Activated T-cell treated with anti-CD3 and anti-CD28 coated beads for 4 hours (primary cell): ENCODE measurements at places on chromosomes 13 and 19.

DNA sequence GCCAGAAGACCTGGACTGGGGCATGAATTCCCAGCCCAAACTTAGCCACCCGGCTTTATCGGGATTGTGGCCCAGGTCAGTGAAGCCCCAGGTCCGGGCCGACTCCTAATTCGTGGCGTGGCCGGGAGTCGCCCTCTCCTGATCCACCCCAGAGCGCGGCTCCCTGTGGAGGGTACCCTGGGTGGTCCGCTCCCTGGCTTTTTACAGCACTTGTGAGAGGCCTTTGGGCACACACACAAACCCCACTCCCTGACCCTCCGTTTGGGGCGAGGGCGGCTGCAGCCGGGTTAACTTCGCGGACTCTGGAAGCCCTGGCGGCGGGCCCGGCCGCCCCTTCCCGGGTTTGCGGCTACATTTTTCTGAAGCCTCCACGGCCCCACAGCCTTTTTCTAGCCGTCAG lies 56.4 kb downstream of the ZNF568 start:
- DNase-seq: no peak

DNA sequence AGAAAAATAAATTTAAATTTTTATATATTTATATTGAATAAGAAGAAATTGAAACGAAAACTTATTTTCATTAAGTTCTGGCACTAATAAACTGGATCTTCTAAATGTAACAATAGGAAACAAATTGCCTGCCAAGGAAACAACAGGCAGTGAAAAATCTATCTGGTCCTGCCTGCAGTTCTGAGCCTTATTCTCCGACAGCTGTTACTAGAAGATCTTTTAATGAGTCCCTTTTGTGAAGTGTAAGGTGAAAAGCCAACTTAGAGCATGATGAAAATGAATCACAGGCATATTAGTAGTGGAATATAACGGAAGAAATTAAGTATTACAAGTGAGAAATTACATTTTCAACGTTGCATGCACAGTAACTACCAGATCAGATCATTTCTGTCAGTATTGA lies 1002.7 kb upstream of the PCDH20 start:
- DNase-seq: no peak

GRCh38 chr13:32354040-32354439 lies 38.7 kb downstream of the BRCA2 start:
- no peak for DNase-seq

DNA sequence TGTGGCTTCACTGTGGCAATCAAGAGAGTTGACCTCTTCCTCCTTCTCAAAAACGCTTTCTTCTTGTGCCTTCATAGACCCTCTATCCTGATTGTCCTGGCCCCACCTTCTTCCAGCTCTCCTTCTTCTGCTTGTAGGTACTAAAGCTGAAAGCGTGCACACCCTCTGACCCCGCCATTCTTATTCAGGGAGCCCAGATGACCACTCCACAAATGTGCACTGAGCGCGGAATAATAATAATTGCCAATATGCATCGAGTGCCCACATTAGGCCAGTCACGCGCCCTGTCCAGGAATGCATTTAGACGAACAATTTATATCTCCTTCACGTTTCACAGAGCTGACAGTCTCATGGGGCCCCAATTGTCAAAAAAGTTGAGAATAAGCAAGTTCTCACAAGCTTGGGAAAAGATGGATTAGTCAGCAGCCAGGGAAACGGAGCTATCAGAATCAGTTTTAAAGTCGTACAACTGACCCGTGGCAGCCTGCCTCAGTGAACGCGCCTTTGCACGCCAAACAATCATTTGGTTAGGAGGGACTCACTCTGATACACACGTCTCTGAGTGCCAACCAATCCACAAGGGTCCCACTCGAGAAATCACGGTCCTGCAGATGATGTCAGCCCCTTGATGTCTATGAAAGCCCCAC lies 36.7 kb upstream of the PEG3 start:
- no peak for DNase-seq

DNA sequence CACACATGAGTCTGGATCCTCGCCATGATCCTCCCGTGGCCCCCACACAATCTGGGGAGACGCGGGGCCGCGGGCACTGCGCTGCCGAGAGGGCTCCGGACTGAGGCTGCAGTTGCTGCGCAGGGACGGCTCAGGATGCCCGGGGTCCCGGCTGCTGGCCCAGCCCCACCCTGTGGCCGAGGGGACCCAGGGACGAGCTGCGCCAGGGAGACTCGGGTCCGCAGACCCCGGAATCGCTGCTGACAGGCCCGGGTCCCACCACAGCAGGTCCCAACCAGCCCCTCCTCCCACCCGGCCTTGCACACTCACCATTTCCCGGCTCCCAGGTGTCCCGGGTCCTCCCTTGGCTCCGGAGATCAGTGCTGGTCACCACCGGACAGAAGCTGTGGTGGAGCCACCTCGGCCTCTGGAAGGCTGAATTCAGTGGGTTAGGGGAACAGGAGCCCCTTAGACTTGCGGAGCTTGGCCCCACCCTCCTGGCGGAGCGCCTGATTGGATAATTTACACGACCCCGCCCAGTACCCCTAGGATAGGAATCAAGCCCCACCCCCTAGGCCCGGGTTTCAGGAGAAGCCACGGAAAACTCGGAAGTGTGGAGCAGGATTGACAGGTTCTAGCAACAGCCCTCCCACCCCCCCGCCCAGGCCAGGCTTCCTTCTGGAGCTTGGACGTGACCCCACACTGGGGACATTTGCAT lies 57.4 kb downstream of the ZNF44 start:
- DNase-seq: no peak

GRCh38 chr19:3100331-3100730 lies 6.2 kb downstream of the GNA11 start:
- DNase-seq: no peak

DNA sequence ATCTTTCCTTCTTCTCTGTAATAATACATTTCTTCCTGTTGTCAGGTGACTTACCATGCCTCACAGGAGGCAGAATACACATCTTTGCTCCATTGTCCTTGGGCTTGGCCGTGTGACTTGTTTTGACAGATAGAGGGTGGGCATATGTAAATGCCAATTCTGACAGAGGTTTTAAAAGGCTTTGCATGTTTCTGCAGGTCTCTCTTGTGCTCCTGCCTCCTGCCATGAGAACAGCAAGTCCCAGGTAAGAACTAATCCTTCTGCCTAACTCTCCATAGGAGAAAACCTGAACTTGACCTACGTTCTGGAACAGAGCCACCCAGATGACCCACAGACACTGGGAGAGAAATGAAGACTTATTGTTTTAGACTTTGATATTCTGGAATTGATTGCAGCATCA lies 88.7 kb upstream of the TNFSF11 start:
- no peak for DNase-seq

DNA sequence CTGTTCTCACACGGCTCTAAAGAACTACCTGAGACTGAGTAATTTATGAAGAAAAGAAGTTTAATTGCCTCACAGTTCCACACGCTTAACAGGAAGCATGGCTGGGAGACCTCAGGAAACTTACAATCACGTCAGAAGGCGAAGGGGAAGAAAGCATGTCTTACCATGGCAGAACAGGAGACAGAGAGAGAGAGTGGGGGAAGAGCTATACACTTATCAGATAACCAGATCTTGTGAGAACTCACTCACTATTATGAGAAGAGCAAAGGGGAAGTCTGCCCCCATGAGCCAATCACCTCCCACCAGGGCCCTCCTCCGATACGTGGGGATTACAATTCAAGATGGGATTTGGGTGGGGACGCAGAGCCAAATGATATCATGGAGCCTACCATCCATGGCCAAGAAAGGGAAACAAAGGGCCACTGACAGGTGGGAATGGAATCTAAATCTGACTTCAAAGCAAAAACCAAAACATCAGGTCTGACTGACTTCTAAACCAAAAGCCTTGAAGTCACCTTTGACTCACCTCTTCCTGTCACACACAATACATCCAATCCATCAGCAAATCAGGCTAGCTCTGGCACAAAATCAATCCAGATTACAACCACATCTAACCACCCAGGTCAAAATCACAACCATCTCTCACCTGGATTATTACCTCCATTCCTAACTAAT lies 189.7 kb downstream of the ENOX1 start:
- no peak for DNase-seq

GRCh38 chr19:4115050-4115817 lies 8.7 kb downstream of the MAP2K2 start:
- no peak for DNase-seq

DNA sequence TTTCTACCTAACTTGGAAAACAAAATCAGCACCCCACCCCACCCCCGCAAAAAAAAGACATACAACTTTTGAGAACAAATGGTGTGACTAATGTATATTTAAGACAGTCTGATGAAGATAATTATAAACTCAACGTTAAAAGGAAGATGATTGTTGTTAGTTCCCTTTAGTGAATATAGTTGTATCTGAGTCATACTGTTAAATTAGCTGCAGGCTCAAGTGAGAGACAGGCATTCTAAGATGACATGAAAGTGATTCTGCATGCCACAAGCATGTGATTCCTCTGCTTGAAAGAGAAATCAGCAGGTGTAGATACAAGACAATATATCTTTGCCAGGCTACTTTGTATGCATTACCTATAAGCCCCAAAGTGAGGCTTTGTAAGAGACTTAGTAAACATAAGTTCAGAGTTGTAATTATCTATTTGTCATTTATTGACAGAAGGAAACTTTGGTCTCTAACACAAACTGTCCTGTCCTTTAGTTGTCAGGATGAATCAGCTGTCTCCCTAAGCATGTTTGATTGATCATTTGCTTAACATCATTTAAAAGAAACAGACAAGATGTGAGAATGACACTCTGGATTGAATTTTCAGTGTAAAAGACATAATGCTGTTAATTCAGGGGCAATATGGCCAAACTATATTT lies 319.4 kb upstream of the HTR2A start:
- no peak for DNase-seq

- DNase-seq: no peak
These were observed 1139.6 kb upstream of the PCDH9 start for GRCh38 chr13:68369739-68370138.

DNA sequence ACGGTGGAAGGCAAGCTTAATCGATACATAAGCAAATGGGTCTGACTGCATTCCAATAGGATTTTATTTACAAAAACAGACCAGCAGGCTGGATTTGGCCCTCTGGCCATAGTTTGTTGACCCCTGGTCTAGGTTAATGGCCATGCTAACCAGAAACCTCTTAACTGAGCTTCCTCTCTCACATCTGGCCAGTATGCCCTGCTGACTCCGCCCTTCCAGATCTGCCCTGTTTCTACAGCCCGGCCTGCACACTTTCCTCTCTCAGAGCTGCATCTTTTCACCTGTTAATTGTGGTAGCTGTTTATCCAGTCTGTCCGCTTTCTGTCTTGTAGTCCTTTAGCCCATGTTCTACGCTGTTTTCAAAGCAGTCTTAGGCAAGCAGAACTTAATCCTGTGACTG lies 25.6 kb downstream of the EDNRB start:
- DNase-seq: no peak

DNA sequence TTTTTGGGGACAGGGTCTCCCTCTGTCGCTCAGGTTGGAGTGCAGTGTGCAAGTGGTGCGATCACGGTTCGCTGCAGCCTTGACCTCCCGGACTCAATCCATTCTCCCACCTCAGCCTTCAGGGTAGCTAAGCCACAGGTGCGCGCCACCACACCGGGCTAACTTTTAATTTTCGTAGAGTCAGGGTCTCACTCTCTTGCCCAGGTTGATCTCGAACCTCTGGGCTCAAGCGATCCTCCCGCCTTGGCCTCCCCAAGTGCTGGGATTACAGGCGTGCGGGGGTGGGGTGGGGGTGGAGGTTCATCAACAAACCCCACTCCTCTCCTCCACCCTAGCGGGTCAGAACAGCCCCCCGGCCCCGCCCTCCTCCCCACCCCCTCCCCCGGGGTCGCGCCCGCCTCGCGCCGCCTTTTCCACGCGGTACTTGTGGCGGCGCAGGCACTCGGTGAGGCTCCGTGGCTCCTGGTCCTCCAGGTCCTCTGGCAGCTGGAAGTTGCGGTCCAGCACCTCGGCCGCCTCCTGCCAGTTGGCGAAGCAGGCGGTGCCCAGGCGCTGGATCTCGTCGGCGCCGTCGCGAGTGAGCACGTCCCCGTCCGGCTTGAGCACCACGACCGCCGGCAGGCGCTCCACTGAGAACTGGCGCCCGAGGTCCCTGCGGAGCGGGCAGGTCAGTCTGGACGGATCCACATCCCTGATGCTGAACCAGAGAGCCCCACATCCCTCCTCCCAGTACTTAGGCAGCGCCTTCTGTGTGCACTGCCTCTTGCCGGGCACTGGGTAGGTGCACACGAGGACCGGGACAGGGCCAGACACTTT lies 5.2 kb downstream of the NXNL1 start:
- no peak for DNase-seq

DNA sequence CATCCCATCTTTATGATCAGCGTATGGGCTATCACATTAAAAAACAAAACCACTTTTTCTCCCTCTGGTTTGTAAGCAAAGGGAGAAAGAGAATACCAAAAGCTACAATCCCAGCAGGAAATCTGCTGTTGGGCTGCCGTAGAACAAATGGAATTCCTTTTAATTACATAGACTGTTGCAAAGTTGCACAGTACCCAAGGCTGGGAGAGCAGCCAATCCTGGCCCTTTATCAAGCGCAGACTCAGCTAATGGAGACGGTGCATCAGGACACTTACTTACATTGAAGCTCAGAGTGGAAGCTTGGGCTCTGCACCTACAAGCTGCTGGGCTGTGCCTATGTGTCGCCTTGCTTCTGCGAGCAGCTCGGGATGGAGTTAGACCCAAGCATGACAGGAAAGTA lies 15.2 kb downstream of the CCNA1 start:
- DNase-seq: no peak

DNA sequence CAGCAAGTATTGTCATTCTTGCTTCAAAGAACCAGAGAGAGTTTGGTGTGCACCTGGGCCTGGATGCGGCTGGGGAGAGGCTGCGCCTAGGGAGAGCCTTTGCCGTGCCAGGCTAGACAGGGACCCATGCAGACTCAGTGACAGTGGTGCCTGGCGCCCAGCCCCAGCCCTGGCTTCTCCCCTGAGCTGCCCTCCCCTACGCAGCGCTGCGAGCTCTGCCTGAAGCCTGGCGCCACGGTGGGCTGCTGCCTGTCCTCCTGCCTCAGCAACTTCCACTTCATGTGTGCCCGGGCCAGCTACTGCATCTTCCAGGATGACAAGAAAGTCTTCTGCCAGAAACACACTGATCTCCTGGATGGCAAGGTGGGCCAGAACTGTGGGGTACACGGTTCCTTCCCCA lies 12.0 kb downstream of the KMT2B start:
- DNase-seq: no peak

DNA sequence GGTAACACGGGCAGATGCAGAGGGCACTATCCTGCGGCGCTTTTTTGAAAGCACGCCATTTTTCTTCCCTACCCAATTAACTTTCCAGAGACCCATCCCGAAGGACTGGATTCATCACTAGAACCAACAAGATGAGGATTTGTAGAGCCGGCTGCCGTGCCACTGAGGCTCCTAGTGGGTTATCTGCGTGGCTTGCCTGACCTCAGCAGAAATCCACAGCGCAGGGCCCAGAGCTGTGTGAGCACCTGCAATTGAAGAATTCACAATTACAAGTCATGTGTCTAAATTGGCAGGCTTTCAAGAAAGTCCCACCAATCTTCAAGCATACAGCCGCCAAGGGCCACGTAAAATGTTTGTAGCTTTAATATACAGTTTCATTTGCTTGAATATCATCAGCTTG lies 75.5 kb downstream of the ALOX5AP start:
- DNase-seq: no peak

GRCh38 chr19:5016268-5016667 lies 47.4 kb downstream of the KDM4B start:
- no peak for DNase-seq
